AG09309 (cell line): ENCODE measurements at places on chromosomes 4 and X.

DNA sequence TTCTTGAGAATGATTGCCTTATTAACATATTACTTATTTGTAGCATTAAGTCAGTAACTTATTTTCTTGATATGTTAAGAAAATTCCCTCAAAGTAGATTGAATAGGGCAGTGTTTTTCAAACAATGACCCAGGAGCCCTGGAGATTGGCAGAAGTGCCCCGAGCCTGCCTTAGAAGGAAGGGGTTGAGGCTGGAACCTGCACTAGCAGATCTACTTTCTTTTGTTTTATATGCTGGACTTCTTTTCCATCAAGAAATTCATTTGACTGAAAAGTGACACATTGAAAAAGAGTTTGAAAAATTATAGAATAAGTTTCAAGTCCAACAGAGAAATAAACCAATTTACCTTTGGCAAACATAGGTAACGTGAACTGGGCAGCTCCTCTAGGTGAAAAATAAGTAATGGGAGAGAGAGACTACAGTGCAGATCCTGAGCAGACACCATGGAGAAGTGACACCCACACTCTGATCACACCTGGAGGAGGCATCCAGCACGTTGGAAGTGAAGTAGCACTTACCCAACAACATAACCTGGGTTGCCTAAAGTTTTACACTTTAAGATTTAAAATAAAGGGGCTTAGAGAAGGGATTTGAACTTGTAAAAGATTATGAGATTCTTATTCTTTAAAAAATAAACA is 18.6 kb downstream of the ARSJ start:
- no peak for DNase-seq

DNA sequence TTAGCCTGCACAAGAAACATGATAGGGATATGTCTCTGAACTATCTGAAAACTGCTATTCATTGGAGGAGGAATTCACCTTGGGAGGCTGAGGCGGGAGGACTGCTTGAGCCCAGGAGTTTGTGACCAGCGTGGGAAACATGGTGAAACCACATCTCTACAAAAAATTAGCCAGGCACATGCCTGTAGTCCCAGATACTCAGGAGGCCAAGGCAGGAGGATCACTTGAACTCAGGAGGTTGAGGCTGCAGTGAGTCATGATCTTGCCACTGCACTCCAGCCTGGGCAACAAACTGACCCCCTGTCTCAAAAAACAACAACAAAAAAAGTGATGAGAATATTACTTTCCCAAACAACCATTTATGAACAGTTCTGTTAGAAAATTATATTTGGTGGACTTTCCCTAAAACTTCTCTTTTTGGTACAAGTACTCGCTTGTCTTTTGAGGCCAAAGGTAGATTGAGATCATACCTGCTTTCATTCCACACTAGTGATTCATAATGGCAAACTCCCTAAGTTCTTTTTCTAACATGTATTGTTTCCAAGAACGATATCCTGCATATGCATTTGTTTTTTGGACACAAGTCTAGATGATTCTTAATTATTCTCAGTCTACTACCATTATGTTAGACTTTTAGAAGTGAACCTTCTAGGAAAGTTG is 33.4 kb downstream of the METTL14 start:
- no peak for DNase-seq

DNA sequence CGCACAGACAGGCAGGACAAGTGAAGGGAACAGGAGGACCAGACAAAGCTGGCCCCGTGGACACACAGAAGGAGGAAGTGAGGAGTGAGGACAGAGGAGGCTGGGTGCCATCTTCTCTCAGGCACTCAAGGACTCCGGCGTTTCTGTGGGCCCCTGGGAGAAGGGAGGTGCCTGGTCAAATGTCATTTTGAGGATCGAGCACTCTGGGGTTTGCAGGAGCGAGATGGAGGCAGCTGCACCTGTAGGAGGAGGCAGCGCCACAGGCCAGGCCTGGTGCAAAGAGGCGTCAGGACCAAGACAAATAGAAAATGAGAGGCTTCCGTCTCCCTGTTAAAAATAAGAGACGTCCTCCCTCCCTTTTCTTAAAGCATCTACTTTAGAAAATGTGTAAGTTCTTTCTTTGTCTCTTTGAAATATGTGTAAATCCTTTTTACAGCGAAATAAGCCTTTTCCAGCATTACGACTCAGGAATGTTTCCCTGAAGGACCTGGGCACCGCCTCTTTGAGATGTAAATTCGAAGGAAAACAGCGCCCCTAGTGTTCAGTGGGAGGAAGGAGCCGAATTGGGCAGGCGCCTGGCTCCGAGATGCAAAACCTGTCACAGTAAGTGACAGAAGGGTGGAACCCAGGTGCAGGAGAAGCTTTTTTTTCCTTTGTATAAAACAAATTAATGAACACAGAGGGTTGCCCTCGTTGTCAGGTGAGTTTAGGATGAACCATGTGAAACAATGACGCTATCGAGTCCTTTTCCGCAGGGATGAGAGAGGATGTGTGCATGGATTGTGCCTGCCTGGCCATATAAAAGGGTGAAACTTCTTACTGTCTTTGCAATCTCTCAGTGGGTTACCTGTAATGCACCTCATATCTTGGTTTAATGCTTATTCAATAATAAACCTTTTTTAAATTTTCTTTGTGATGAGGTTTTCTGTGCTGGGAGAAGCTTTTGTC is 1.4 kb upstream of the C4orf50 start:
- DNase-seq: no peak

DNA sequence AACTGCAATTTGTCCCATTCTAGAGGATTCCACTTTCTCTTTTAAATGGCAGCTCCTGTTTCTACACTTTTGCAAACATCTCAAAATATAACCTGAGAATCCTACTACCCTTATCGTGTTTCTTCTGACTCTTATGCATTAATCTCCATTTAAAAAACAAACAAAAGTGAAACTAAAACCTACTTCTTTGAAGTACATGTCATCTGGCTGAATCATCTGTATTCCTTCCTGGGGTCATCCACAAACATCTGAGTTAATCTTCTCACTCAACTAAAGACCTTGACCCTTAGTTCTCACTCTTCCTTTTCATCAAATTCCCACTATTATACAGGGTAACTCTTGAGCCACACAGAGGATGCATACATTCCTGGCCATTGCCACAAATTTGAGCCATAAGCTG is 584.8 kb downstream of the PPARGC1A start:
- no peak for DNase-seq

- no peak for DNase-seq
Observed at GRCh38 chrX:148804579-148805355, 304.4 kb downstream of the AFF2 start.

GRCh38 chr4:95602872-95603271 is 54.1 kb upstream of the UNC5C start:
- no peak for DNase-seq

DNA sequence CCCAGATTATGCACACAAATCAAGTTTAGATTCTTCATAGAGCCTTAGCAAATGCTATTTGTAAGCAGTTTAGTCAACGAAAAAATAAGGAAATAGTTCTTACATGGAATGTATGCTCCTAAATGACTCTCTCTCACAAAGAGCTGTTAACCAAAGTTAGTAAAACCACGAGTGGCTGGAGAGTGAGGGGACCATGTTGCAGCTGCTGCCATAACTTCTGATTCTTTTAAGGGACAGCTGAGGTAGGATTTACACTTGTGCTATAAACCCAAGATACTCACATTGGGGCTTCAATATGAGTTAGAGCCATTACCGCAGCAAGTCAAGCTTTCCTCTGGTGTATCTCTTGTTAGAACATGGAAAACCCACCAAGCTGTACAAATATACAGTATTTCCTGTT is 2.7 kb downstream of the DOCK11 start:
- DNase-seq: no peak

- no peak for DNase-seq
Observed at GRCh38 chr4:37615059-37615719, 71.0 kb downstream of the RELL1 start.

GRCh38 chr4:40576651-40577480 is 52.8 kb downstream of the RBM47 start:
- DNase-seq: peak; percentile 50

DNA sequence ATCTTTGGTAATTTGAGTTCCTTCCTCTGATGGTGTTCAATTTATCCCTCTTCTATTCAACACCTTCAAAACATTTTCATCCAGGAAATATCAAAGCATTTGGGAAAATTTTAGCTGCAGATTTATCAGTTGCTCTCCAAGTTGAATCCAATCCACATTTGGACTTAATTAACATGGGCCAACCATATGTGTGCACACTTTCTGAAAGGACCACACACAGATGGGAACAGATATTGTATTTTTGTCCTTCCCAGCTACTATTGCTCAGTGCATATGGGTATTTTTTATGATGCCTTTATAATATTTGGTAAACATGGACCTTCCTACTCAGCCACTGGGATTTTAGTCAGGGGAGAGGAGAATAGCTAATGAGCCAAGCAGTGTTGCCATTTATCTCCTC is 65.2 kb downstream of the GLRA2 start:
- DNase-seq: no peak

DNA sequence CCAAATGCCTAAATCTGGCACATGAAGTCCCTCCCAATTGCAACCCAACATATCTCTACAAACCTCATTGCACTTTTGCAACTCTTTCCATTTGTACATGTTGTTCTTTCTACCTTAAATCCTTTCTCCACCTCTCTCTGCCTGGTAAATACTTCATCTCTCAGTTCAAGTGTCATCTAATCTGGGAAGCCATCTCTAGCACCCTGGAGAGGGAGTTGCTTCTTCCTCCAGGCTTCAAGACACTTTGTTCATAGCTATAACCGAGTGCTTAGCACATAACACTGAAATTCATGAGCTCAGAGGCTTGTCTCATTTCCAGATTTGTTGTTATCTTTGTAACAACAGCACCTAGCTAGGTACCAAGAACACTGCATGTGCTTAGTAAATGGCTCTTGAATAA is 114.8 kb upstream of the NAP1L5 start:
- no peak for DNase-seq

GRCh38 chr4:28373601-28374000 is 1513.0 kb downstream of the STIM2 start:
- no peak for DNase-seq

DNA sequence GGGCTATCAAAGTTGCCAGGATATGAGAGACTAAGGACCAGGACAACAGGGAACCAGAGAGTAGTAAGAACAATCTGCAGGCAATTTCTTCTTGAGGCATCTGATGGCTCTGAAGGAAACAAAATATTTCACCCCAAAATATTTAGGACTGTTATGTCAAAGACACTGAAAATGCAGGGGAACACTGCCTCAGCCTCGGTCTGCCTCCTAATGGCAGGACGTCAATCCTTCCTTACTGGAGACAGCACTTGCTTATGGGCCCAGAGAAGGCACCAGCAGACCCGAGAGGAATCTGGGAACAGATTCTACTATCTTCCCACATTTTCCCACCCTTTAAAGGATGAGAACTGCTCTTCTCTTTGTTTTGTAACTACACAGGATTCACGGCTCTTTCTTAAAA is 23.3 kb downstream of the RNF150 start:
- no peak for DNase-seq

- DNase-seq: no peak
Observed at GRCh38 chr4:152172146-152172545, 363.7 kb downstream of the FBXW7 start.

GRCh38 chr4:76532805-76533204 is 97.8 kb downstream of the SHROOM3 start:
- no peak for DNase-seq

DNA sequence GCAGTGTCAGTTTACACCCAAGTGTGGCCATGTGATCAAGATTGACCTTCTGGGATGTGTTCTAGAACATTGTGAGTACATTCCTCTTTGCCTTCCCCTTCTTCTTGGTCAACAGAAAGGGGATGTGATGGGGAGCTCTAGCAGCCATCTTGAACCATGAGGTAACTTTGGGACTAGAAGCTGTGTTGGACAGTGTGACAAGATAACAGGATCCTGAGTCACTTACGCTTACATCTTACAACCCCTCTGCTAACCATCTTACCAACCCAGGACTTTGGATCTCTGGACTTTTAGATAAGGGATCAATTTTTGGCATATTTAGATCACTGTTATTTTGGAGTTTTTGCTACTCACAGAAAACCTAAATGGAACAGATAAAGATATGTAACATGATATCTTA is 625.6 kb downstream of the BCOR start:
- DNase-seq: no peak

- DNase-seq: no peak
Observed at GRCh38 chr4:146238107-146238506, 23.8 kb downstream of the REELD1 start.

DNA sequence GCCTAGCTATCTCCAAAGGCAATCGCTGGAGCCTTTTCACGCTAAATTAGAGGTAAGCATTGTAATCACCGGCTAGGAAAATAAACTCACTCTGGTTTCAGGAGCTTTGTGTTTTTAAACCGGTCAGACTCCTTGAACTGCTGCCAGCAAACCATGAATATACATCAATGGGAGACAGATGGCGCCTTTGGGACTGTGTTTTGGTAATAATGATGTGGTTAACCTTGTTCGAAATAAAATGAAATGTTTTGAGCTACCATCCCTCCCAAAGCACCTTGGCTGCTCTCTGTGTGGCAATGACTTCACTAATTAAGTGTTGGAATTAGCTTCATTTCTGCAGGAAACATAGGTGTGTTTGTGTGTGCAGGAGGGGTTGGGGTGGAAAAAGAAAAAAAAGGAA is 65.3 kb downstream of the CLNK start:
- no peak for DNase-seq

DNA sequence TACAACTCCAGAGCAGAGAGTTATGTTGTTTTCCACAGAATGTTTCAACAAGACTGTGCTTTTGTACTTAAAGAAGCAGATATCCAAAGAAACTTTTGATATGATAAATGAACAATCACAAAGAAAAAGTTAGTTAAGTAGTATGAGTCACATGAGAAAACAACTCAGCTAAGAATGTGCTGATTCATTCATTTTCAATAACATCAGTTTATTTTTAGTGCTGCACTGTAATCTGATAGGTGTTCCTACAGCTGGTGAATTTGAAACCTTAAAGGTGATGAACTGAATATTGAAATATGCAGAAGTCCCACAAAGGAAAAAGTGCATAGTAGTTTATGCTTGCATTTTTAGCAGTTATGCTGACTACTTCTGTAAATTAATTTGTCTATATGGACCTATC is 180.3 kb upstream of the TENM3 start:
- DNase-seq: peak; percentile 37

GRCh38 chrX:140525448-140525847 is 20.6 kb upstream of the SOX3 start:
- no peak for DNase-seq

- no peak for DNase-seq
Observed at GRCh38 chr4:109665783-109666485, 37.3 kb downstream of the CASP6 start.

GRCh38 chr4:20109391-20109790 is 142.3 kb upstream of the SLIT2 start:
- DNase-seq: no peak

DNA sequence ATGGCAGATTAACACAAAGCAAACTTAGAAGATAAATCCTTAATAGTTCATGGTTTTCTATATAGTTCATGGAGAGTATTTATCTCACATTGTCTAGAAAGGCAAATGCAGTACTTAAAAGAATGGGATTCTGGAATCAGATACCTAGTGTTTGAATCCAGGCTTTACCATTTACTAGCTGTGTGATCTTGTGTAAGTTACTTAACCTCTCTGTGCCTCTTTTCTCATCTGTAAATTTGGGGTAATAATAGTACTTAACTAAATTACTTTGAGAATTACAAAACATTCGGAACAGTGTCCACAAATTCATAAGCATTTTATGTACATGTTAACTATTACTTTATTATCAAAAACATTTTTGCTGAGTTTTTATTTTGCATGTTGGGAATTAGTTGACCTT is 15.8 kb downstream of the MAGEB1 start:
- DNase-seq: no peak

GRCh38 chr4:155530857-155531256 is 135.8 kb upstream of the GUCY1A1 start:
- no peak for DNase-seq
